Activated CD4-positive, alpha-beta T cell treated with anti-CD3 and anti-CD28 coated beads, Interleukin-2, amount 50 U/mL, for 48 hours (primary cell): ENCODE measurements at places on chromosomes 12 and 14.

DNA sequence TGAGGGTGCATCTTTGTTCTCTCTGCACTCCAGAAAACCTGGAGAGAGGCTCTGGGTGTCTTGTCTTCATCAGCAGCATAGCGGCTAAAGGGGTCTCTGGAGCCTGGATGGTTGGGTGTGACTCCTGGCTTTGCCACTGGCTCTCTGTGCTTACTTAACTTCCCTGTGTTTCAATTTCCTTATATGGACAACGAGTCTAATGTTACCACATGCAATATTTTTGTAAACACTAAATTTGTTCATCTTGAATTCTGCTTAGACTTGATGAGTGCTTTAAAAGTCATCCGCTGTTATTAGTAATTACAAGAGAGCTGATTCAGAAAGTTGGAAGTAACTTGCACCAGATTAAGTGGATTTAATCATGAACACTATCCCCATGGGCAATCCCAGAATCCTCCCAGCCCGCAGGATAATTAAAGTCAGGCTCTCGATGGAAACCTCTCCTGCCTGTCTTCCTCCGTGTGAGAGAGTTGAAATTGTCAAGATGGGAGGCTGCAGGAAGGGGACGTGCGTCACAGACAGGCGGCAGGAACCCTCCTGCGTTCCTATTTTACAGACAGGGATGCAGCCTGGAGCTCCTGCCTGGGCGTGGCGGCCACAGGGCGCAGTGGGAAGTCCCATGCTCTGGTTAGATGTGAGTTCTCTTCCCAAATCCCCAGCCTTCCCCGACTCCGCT lies 201.2 kb downstream of the TTC8 start:
- no peak for DNase-seq

- no peak for DNase-seq
Measured at GRCh38 chr12:122790393-122791075, 16.2 kb downstream of the CCDC62 start.

GRCh38 chr14:92615451-92615850 lies 101.9 kb downstream of the RIN3 start:
- peak; percentile 31 for DNase-seq

DNA sequence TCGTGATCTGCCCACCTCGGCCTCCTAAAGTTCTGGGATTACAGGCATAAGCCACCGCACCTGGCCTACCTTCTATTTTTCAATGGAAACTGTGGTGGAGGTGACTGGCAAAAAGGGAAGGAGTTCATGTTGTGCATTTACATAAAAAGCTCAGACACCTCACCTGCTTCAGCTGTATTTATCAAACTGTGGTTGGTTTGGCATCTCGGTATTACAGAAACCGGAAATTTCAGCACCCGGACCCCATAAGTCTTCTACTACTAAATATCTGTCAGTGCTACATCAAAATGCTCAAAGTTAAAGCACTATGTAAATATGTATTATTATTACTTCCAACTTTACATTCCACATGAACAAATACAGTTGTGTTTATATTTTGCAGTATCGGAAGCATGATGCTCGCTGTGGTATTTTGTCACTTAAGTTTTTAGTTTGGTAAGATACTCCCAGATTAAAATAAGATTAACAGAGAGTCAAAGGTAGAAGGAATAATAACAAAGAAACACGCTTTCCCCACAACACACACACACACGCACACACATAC lies 95.4 kb downstream of the ITPR2 start:
- no peak for DNase-seq

- DNase-seq: no peak
Measured at GRCh38 chr12:27387473-27387872, 54.8 kb downstream of the BMAL2 start.

DNA sequence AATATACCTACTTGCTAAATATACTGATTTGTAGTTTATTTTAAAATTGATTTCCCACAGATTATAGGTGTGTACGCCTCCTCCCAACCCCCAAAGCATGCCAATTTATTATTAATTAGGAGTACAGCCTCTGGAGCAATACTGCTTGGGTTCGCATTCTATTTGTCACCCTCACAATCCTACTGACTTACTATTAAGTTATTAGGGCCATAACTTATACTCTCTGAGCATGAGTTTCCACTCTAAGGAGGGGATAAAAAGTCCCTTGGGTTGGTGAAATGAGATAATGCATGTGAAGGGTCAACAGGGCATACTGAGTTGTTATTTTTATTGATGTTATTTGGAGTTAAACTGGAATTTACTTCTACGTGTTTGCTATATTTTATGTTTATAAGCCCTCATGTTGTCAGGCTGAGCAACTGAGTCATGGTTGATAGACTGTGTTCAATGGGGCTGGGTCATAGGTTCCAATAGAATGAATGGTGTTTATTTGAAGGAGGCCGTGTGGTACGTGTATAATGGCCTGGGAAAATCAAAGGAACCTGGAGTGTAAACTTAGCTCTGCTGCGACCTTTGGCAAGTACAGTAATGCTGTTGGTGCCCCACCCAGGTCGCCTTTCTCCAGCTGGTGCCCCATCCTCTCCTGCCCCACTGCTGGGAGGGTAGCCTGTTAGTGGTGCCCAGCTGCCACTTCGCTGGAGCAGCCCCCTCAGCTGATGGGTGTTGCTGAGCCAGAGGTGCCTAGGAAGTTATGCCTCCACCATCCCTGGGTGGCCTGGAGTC lies 99.3 kb upstream of the PTPRB start:
- DNase-seq: no peak

DNA sequence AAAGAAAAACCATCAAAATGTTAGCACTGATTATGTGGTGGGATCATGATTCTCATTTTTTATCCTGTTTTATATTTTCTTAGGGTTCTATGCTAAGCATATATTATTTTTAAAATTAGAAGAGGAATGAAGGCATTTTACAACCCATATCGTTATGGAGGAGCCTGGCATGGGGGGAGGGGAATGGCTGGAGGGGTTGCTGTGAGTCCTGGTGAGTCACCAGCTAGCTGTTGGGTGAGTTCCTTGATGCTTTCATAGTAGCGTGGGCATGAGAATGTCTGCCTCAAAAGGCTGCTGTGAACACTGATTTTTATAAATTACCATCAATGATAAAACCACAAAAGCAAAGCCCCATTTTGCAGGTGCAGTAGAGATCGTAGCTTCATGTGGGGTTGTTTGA lies 46.9 kb downstream of the C14orf132 start:
- no peak for DNase-seq

DNA sequence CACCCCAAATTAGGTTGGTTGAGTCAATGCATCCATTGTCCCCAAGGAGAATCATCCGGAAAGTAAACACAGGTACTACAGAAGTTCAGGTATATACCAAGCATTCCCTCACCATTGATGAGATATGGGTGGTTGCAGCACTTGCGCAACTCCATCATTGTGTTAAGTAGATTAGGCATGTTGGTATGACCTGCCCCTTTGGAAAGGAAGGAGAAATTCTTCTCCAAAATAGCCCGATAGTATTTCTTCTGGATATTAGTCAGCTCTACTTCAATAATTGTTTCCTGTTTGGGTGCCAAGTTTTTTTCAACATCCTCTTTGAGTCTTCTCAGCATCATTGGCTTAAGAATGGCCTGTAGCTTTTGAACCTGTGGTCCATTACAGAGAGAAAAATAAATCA lies 21.3 kb upstream of the SUPT16H start:
- no peak for DNase-seq

DNA sequence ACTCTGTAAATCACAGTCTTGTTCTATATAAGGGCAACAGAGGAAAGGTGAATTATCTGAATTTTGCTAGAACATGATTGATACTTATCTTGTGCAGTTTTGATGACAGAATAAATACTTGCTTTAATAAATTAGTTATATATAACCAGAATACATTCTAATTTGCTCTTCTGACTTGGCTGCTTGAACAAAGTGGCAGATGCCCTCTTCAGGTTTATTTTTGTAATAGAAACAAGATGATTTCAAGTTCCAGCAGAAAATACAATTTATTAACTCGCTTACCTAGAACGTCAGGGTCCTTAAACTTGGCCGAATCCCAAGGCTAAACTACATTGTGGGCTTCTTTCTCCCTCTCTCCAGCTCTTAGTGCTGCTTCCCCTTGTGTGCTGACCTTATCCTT lies 57.6 kb upstream of the SSTR1 start:
- DNase-seq: no peak

GRCh38 chr14:40004871-40005500 lies 572.8 kb upstream of the FBXO33 start:
- DNase-seq: no peak

GRCh38 chr12:56282030-56282429 lies 15.3 kb downstream of the COQ10A start:
- no peak for DNase-seq

DNA sequence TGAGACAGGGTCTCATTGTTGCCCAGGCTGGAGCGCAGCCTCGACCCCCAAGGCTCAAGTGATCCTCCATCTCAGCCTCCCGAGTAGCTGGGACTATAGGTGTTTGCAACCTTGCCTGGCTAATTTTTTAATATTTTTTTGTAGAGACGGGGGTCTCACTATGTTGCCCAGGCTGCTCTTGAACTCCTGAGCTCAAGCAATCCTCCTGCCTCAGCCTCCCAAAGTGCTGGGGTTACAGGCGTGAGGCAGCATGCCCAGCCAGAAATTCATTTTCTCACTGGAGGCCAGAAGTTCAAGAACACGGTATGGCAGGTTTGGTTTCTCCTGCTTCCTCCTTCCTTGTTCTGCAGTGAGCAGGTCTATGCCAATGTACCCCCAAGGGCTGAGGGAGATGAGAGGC lies 3.7 kb downstream of the RNASE1 start:
- no peak for DNase-seq

DNA sequence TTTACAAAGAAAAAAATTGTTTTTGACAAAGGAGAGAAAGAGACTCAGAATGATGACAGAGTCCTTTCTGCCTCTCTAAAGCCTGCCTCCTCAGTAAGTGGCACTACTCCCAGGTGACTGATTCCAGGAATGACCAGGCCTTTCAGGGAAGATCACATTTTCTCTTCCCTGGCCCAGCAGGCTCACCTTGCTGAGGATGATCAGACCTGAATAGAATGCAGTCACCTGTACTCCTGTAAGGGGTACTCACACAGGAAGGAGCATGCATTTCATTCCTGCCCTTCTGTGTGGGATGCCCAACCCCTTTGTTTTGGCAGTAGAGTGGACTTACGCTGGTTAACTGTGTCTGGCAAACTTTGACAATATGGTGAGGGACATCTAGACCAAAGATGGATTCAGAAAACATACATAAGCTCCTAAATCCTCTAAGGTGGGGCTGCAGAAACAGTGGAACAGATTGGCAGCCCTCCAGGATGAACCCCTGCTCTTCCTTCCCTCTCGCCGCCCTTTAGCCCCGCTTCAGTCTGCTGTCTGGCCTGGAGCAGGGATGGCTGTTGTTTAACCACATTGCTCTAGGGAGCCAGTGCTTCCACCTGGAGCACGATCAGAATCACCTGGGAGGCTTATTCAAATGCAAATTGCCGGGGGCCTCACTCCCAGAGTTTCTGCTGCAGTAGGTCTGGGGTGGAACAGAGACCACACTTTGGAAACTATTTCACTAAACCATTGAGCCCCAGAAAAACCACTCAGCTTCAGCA lies 29.8 kb downstream of the ERG28 start:
- DNase-seq: no peak

- DNase-seq: no peak
Measured at GRCh38 chr12:93325855-93326254, 51.9 kb upstream of the NUDT4 start.
